Activated T-cell treated with anti-CD3 and anti-CD28 coated beads for 1 hour (primary cell): ENCODE measurements at places on chromosomes 7 and 10.

DNA sequence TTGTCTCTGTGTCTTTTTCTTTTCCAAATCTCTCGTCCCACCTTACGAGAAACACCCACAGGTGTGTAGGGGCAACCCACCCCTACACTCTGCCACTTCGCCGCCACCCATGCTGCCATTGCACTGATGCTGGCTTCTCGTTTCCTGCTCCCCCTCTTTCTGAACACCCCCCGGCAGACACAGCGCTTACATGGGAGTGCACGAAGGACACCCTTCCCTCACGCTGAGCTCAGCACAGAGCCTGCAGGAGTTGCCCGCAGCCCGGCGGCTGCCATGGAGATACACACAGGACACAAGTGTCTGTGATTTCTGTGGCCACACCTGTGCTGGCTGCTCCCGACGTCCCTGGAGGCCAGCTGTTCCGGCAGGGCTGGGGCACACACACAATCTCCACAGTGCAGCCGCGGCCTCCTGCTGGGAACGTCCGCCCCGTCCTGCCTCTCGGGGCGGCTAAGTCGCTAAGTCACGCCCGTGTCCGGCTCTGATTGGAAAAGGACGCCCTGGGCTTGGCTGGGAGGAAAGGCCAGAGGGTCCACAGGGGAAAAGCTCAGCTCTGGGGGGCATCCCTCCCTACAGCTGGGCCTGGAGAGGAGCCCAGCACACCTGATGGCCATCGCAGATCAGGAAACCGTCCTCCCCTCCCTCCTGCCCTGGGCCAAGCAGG lies 349.8 kb downstream of the PTPRN2 start:
- no peak for DNase-seq

DNA sequence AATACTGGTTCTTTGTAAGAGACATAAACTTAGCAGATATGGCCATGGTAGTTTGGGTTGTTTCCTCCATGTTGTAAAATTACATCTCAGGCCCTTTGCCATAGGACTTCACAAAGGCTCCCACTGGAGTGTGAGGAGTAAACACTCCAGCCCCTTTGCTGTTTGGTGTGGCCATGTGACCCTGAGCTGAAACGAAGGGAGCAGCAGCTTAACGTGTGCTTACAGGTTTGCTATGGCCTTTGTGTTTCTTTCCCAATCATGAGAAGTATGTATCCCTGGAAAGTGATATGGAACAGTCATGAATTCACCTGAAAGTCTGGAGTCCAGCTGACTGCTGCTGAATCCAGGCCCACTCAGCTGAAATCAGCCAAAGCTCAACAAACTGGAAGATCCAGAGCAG lies 23.8 kb upstream of the SFTPA1 start:
- DNase-seq = no peak

- DNase-seq = no peak
Measured at GRCh38 chr7:27689591-27690164, 27.0 kb upstream of the HIBADH start.

DNA sequence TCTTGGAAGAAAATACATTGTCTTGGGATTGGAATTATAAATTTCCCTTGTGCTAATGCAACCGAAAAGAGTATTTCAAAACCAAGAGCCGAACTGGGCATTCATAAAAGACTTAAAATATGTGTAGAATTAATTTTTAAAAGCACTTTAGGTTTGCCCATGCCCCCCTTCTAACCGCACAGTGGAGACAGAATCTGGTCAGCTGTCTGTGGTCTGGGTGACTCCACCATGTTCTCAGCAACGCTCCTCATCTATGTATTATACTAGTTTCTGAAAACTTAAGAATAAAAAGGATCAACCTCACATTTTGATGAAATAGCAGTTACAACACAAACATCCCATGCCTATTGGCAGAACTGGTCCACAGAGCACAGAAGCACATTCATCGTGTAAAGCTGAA lies 192.6 kb upstream of the C7orf33 start:
- DNase-seq = no peak

DNA sequence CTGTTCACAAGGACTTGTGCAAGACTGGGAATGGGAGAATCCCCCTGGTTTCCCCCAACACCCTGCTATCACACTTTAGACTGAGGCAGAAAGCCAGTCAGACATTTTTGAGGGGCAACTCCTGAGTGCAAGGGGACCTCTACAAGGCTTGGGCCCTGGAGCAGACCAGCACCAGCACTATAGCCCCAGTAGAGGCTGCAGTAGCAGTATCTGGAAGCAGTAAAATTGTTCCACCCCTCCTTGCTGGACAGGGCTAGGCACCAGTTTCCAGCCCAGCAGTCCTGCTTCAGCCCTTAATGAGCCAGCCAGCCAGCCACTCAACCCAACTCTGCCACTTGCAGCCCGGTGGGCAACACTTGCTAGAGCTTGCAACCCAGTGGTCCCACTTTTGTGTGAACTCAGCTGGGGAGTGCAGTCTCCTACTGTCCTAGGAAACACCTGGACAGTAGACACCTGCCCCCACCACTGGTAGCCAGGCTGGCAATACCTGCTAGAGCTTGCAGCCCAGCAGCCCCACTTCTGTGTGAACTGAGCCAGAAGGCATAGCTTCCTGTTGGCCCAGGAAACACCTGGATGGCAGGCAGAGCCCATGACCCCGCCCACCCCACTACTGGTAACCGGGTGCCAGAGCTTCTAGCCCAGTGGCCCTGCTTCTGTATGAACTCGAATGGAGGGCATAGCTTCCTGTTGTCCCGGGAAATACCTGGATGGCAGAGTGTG lies 65.0 kb downstream of the FBXL13 start:
- DNase-seq = no peak
